MV-4-11 (cell line): ENCODE measurements at places on chromosomes 5 and 9.

DNA sequence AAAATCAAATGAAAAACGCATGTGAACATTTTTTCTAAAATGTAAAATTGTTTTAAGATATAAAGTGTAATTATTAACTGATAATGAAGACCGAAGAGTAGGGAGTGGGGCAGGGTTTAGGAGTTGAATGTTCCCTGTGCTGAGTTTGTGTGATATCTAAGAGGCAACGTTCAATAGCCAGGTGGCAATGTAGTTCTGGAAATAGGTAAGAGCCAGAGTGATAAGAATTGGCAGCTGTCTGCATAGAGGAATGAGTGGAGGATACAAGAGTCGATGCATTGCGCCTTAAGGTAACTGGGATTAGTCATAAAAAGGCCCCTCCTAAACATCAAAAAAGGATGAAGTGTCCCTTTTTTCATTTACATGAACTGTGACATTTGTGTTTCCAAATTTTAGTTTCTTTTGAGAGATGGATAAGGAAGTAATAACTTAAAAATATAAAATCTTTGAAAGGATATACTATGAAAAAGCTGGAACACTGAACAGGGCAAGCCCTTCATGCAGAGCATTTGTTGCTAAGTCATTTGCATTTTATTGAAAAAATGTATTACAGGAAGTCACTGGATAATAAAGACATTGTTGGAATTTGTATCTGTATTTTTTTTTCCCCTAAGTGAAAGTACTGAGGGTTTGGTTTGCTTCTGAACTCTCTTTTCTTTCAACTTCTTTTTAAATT is 659.3 kb downstream of the ACTL7B start:
- no peak for DNase-seq

DNA sequence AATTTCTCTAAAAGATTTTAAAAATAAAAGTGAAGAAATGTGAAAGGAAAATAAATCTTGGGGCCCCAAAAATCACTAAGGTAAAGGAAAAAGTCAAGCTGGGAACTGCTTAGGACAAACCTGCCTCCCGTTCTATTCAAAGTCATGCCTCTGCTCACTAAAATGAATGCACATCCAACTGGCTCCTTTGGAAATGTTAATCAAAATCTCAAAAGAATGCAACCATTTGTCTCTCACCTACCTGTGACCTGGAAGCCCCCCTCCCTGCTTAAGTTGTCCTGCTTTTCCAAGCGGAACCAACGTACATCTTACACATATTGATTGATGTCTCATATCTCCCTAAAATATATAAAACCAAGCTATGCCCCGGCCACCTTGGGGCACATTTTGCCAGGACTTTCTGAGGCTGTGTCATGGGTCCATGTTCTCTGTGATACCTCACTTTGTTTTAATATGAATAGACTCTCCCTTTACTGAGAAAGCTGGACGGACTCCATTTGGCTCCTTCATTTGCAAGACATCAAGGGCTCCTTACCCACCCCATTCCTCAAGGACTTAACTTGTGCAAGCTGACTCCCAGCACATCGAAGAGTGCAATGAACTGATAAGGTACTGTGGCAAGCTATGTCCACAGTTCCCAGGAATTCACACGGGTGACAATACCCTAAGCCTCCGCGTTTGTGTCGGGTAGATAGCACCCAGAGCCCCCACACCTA is 164.3 kb downstream of the SMC2 start:
- DNase-seq, result no peak

DNA sequence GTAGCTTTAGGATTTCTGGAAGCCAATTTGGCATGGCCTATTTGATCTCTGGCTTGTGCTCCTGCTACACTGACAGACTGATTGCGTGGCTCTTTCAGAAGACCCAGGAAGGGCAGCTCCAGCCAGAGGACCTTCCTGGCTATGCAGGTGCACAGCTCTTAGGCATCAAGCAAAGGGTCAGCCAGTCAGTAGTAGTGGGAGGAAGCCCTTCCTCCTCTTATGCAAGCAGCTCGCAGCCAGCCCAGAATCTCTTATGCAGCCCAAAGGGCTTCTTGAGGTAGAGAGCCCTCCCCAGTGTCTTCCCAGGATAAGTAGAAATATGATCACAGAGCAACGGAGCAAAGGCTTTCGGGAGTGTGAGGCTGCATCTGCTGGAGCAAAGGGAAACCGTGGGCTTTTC is 43.2 kb downstream of the SLC36A1 start:
- no peak for DNase-seq

GRCh38 chr9:129202613-129203555 is 24.8 kb upstream of the IER5L start:
- peak; percentile 67 for DNase-seq

- DNase-seq, result no peak
Measured at GRCh38 chr9:123712399-123712798, 217.5 kb downstream of the DENND1A start.

GRCh38 chr5:180817893-180818674 is 15.5 kb upstream of the MGAT1 start:
- DNase-seq, result peak; percentile 17

DNA sequence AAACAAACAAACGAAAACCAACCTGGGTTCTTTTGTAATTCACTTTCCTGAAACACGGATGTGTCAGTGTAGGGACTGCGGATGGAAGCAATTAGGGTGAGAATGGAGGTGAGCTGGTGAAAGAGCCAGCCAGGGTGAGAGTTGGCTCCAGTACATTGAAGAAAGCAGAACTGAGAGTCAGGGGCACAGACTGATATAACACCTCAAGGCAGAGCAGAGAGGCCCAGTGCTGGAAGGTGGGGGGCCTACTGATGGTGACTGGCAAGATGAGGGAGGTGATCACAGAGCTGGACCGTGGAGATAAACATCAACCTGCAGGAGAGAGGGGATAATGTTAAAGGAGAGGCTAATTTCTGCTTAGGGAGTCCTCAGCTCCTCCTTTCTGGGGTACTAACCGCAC is 221.1 kb downstream of the MAN2A1 start:
- DNase-seq, result no peak

DNA sequence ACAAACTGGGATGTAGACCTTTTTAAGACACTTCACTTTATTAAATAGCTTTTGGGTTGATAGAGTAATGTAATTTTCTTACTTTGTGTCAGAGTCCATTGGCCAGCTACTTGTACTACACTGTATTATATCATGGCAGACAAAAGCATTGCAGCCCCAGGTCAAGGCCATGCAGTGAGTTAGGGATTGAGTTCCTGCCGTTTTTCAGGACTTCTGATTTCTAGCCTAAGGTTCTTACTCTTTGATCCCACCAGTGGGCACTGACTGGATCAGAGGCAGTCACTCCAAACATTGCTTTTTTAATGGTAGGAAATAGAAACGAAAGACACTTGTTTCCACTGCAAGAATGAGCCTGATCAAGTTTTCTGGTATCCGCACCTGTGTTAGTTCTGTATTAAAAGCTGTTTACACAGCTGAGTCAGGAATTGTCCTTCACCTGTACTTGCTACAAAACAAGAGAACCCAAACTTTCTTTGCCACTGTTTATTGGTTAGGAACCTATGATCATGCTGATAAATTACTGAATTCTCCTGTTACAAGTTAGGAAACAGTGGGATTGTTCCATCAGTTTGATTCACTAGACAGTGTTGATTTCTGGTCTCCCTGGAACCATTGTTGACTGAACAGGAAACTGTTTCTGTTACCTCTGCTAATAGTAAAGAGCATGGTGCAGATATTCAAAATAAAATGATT is 22.1 kb downstream of the LRRC70 start:
- DNase-seq, result no peak

GRCh38 chr9:126159430-126160060 is 167.1 kb upstream of the MVB12B start:
- no peak for DNase-seq

GRCh38 chr5:154653764-154654485 is 101.3 kb upstream of the LARP1 start:
- no peak for DNase-seq

GRCh38 chr9:122779181-122779580 is 9.6 kb upstream of the OR5C1 start:
- no peak for DNase-seq

GRCh38 chr5:16067415-16067814 is 112.2 kb downstream of the MARCHF11 start:
- DNase-seq, result no peak

- no peak for DNase-seq
Measured at GRCh38 chr5:144549580-144549979, 378.9 kb downstream of the KCTD16 start.

- no peak for DNase-seq
Measured at GRCh38 chr9:16575142-16575985, 295.1 kb downstream of the BNC2 start.

DNA sequence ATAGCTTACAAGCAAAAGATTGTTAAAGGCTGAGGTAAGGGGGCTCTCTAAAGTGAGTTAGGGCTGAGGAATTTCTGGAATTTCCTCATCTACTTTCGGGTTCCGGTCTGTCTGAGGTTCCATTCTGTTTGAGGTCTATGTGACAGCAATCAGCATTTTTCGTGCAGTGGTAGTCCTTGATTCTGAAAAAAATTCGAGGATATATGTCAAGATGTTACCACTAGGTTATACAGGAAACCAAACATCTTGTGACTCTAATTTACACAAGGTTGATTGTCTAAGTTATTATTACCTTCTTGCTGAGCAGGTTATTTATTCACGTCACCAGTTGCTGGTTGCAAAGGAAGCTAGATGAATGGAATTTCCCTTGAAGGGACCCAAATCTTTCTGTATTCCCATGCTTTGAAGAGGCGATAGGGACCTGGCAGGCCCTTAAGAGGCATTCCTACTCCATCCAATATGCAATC is 35.2 kb downstream of the RLN2 start:
- no peak for DNase-seq

GRCh38 chr5:159331093-159331973 is 1.0 kb upstream of the IL12B start:
- peak; percentile 45 for DNase-seq

- DNase-seq, result no peak
Measured at GRCh38 chr9:27117489-27118135, 8.6 kb downstream of the TEK start.

GRCh38 chr9:90821697-90822096 is 20.1 kb downstream of the SYK start:
- no peak for DNase-seq

DNA sequence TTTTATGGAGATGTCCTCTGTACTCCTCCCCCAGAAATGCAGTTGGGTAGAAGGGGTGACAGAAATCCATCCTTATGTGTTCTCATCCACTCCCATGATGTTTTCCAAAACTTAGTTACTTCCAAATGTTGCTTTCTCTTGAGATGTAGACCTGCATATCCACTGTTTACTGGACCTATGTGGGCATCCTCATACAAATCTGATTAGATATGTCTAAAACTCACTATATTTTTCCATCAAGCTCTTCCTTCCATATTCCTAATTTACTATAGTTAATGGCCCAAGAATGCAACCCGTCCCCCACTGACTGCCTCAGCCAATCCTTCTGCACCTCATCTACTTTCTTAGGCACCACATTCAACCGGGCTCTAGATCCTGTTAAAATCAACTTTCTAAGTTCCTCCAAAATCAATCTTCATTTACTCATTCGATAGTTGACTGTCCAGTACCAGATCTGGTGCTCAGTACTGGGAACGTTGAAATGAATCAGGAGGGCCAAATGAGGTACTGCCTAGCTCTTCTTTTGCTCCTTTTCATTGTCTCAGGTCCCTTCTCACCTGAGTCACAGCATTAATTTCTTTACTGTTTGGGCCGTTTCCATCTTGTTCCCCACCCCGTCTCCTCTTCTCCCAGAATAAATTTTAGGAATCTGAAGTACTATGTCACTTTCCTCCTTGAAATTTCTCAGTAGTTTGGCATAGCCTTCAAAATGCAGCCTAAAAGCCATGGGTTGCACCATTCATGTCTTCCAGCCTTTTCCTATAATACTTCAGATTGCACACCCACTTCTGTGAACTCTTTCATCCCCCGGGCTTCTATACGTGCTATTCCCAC is 7.9 kb downstream of the PLK2 start:
- DNase-seq, result no peak

DNA sequence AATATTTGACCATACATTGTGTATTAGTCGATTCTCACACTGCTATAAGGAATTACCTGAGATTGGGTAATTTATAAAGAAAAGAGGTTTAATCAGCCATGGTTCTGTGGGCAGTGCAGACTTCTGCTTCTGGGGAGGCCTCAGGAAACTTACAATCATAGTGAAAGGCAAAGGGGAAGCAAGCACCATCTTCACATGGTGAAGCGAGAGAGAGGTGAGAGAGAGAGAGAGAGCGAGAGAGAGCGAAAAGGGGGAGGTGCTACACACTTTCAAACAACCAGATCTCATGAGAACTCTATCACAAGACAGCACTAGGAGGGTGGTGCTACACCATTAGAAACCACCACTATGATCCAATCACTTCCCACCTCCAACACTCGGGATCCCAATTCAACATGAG is 4.1 kb upstream of the GRAMD2B start:
- peak; percentile 44 for DNase-seq

DNA sequence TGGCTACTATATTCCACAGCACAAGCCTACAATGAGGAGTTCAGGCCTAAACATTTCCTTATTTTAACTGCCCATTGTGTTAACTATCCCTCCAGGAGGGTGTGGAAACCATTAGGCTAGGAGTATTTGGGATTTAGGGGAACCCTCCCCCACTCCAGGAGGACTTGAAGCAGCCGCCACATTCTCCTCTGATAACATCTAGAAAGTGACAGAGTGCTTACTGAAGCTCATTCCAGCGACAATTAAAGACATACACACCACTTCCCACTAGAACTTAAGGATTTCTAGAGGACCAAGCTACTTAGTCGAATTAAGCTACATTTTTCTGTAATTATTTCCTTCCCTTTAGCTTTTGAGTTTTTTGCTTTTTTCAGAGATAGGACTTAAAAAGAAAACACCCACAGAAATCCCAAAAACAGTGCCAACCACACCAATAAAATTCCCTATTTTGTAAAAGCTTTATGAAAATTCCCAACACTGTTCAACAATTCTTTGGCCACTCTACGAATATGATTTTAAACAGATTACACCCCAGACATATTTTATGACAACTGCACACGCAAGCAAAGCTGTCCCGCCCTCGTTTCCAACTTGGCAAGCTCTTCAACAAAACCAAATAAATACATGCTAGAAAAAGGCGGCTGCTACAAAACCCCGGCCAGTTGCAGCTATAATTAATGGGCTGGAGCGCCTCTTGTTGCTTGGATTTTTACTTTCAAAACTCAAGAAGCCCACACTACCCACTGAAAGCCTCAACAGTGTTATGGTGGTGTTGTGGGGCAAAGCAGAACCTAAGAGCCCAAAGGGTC is 4.5 kb downstream of the ROR2 start:
- no peak for DNase-seq
